NCI-H2171 treated with DMSO at 0.1 percent for 48 hours (cell line): ENCODE measurements at places on chromosomes 7 and 10.

DNA sequence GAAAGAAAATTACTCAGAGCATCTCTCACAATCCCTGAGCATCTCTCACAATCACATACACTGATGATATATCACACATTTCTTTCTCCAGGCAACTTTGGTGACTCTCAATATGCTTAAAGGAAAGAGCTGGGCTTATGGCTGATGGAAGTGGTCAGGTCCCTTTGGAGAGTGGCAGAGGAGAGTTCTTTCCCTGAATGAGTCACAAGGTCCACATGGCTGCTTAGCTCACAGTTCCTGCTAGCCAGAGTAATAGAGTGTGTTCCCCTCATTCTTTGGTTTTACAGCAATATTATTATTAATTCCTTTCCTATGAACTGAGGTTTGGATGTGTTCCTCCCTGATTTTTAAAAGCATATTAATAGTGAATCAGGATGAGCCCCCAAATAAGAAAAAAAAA, 287.4 kb downstream of the C7orf25 start:
- no peak for DNase-seq

DNA sequence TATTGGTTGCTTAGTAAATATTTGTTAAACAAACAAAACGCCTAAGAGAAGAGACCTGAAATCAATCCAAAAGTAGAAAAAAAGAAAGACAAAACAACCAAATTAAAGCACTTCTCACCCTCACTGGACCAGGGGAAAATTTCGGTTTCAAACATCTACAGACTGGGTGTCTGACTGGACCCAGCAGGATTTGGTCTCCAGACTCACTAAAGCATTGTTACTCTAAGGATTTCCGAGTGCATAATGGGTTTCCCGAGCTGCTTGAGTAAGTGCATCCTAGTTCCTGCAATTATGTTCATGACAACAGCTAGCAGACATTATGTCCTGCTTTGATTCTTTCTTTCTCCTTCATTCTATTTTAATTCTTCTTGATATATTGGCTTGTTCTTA, 51.8 kb upstream of the FAM3C start:
- no peak for DNase-seq

DNA sequence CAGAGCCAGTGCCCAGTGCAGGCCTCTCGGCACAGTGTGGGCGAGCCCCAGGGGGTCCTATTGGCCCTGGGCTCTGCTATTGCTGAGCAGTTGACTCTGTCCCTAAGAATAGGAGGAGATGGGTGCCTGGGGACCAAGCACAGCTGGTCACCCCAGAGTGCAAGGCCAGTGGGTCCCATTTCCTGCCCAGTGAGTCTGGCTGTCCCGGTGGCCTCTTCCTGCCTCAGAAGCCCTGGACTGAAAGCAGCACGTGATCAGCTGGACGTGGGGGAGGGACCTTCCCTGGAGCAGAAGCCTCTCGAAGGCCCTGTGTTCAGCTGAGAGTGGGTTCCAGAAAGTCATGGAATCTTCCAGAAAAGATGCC, 42.0 kb downstream of the PWWP2B start:
- no peak for DNase-seq

DNA sequence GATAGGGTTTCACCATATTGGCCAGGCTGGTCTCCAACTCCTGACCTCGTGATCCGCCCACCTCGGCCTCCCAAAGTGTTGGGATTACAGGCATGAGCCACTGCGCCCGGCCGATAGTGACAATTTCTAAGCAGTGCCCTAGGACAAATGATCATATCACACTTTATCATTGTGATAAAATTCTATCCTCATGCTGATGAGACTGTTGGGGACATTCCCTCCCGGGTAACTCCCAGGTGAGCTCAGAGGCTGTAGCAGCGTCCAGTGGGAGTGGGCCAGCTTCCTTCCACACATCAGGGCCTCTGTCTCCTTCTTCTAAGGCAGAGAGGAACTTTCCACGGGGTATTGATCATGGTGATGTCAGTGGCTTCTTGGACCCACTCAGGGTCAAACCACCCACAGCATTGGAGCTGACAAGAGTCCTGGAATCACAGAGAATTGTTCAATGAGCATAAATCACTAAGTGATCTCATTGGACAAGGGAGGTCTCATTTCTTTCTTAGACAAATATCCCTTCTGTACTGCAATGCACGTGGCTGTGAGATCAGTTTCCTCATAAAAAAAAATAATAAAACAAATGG, 256.1 kb downstream of the KLF6 start:
- DNase-seq: no peak

DNA sequence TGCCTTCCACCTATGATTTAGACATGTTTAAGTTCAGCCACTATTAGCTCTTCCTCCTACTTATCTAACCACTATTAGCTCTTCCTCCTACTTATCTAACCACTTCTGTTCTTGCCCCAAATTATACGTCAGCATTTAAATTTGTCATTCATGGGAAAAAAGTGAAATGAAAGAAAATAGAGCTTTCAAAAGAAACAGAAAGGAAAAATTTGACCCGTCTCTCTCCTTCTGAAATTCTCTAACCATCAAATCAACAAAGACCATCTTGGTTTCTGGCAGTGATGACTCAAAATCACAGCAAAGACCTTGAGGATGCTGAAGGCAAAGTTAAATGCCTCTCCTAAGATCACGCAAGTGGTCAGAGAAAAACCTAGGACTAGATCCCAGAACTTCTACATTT, 2.6 kb downstream of the LIPA start:
- no peak for DNase-seq

DNA sequence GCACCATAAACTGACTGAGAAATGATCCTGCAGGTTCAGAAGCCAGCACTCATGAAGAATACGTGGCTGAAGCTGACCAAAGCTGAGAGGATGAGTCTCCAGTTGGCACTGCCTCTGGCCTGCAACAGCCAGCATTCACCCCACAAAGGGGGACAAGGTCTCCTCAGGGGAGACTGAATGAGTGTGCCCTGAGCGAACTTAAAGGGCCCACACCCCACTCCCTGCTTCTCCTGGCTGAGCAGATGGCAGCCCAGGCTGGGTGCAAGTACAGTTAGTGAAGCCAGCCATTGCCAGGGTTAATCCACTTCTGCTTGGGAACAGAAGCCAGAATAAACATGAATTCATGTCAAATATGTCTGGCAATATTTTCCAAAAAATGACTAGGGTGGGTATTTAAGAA, 98.1 kb downstream of the PPP1R17 start:
- peak; percentile 5 for DNase-seq

- DNase-seq: peak; percentile 70
These were observed 86.2 kb downstream of the HIBADH start for GRCh38 chr7:27576360-27576944.

- DNase-seq: no peak
These were observed 5.0 kb upstream of the AQP1 start for GRCh38 chr7:30906515-30907240.

DNA sequence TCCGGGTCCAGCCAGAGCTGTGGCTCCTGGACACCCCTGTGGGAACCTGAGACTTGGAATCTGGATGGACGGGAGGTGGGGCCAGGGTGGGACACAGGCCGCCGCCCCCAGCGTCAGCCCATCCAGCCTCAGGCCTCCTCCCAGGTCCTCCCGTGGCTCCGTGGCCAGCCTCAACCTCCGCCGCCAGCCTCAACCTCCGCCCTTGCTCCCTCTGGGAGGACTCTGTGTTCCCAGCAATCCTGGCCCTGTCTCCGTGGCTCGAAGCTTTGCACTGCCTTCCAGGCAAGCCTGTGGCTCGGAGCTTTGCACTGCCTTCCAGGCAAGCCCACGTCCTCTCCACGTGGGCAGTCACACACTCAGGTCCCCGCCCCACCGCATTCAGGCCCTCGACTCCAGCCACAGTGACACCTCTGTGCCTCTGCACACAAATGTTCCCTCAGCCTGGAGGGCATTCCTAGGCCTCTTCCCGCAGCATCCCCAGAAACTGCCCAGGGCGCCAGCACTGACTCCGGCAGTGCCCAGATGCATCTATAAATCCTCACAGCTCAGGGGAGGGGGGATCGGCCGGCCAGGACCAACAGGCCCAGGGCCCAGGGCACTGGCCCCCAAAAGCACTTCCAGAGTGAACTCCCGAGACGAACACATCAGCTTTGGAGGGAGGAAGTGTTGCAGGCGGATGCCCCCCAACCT, 44.7 kb upstream of the PDGFA start:
- DNase-seq: no peak

- no peak for DNase-seq
These were observed 19.6 kb downstream of the CALML3 start for GRCh38 chr10:5544216-5544805.

DNA sequence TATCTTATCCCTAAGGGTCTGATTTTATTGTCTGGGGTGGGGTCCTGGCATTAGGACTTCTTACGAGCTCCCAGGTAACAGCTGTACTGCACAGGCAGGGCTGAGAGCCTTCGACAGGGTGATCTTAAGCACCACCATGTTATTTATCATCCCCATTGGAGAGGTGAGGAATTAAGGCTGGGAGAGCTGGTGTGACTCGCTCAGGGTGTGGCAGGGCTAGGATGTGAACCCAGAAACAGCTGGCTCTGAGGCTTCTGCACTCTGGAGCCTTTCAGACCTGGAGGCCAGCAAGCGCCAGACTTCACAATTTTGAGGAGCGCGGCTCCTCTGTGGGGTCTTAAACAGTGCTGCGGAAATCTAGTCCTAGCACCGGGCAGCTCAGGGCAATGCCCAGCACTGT, 27.4 kb upstream of the NDST2 start:
- no peak for DNase-seq

DNA sequence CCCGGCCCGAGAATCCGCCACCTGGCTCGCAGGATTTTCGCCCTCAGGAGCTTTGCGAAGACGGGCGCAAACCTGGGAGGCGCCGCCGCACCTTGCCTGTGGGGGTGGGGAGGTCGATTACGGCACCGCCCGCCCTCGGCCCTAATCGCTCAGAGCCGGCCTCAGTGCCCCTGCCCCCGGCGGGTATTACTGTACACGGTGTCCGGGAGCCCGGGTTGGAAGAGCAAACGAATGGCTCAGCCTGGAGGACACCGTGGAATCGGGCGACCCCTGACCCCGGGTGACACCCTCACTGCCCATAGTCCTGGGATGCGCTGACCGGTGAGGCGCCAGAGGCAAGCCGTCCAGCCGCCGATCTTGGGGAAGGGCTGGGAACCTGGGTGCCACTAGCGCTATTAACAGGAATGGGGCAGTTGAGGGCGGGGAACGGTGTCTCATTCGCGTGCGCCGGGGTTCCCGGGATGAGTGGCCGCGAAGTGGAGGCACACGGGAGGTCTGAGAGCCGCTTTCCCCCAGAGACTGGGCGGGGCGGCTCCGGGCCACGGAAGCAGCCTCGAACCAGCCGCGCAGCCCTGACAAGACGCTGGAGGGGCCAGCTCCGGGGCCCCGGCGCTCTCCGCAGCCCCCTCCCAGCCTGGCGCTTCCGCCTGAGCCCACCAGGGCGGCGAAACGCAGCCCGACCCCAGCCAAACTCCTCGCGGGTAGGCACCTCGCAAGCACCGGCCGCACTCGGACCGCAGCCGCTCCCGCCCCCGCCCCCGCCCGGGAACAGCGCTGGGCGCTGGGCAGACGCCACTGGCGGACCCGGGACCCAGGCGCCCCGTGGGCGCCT, 167.5 kb downstream of the NRF1 start:
- no peak for DNase-seq

DNA sequence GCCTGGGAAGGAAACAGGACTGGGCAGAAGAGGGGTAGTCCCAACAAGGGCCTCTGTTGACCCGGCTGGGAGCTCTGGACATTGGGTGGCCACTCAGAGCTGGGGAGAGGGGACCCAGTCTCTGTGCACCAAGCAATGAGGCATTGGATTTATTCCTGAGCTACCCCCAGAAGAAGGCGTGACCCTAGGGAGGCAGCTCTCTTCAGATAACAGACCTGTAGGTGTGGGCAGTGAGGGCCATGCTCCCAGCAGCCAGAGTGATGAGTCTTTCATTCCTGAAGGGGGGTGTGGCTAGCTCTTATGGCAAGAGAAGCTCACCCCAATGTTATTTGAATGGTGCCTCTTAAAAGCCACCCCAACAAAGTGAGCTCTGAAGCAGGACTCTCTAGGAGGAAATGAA, 20.4 kb downstream of the TEX36 start:
- DNase-seq: no peak

GRCh38 chr10:86728056-86728455, 28.4 kb upstream of the BMPR1A start:
- DNase-seq: no peak

GRCh38 chr7:92557808-92558362, 29.3 kb downstream of the RBM48 start:
- DNase-seq: no peak

DNA sequence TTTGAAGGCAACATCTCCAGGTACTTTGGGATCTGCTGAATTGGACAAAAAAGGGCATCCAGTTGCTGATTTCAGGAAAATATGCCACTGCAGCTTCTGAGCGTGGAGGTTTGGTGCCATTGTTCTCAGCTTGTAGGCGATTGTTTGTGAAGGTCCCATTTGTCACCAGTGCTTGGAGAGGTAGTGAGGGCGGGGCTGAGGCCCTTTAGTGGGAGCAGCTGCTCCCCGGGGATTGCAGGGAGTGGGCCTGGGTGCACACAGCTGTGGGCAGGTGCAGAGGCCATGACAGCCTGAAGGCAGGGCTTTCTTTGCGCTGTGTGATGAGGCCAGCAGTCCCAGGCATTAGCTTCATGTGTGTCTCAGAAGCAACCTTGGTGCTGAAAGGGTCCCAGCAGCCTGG, 3.9 kb downstream of the FAM20C start:
- DNase-seq: no peak

GRCh38 chr7:99019523-99020412, 124.1 kb downstream of the SMURF1 start:
- no peak for DNase-seq

GRCh38 chr10:19421674-19422073, 373.1 kb downstream of the MALRD1 start:
- no peak for DNase-seq

GRCh38 chr7:30382607-30383006, 96.0 kb downstream of the NOD1 start:
- no peak for DNase-seq

GRCh38 chr7:44632196-44632595, 25.8 kb downstream of the OGDH start:
- DNase-seq: no peak

GRCh38 chr7:21256310-21256877, 171.5 kb upstream of the SP4 start:
- DNase-seq: peak; percentile 16

DNA sequence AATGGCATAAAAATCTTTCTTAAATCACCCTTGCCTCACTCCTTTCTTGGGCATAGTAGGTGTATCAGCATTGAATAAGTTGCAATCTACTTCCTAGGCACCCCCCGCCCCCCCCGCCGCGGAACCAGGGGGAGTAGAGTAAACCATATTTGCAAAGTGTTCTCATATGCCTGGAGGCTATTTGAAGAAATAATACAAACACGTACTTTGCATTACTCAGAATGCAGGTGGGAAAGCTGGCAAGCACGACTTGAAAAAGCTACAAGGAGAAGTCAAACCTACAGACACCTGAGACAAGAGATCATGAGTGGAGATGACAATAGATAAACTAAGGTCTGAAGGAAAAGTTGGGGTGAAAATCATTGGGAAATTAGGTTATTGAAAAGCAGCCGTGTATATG, 65.6 kb downstream of the POM121L12 start:
- DNase-seq: no peak
